ENCODE measurements at places on chromosomes 16 and 17.

- DNase-seq: no peak
Measured at GRCh38 chr16:2715519-2715918, 4.5 kb downstream of the PRSS27 start.

DNA sequence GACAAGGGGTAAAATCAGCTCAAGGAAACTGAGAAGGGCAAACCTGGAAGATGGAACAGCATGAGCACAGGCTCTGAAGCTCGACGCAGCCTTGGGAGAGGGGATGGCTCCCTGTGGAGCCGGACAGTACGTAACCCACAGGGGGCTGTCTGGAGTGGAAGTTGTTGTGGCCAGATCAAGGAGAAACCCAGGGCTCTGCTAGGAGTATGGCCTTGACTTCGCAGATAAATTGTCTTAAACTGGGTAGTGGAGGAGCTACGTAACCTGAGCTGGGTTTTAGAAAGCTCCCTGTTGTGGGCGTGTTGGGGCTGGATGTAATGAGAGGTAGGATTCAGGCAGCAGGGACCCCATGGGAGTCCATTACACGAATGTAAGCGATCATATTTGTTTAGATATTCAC, 25.5 kb upstream of the AXIN2 start:
- DNase-seq: no peak

DNA sequence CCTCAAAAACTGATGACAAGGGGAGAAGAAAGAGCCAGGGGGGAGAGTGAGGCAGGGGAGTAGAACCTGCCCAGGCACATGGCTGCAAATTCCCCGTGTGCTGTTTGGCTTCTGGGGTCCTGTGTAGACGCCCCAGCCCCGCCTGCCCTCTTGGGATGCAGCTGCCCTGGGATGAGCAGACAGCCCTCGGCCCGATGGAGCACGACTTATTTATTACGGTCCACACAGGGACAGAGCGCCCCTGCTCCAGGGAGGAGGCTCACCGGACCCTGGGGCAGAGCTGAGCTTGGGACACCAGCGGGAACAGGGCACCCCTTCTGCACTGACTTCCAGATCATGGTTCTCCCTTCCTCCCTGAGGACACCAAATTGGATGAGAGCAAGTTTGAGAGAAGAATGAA, 9.1 kb downstream of the LDHD start:
- DNase-seq: no peak

GRCh38 chr16:69890892-69891282, 60.2 kb upstream of the CLEC18A start:
- no peak for DNase-seq

GRCh38 chr17:69451416-69452394, 37.2 kb downstream of the MAP2K6 start:
- DNase-seq: no peak

DNA sequence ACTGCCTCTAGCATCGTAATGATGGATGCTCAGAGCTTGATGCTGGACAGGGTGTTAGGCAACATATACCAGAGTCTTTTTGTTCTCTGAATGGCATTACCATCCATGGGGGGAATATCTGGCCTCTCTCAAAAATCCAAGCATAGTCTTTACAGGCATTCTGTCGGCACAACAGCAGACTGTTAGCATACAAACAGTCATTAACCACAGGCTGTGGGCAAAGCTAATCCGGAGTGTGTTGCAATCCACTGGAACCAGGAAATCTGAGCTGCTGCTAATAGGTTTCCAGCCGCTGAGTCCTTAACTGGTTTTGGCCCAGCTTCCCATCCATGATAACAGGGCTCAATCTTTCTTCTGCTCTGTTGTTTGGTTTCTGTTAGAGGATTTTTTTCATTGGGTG, 371.9 kb downstream of the HS3ST3B1 start:
- no peak for DNase-seq

DNA sequence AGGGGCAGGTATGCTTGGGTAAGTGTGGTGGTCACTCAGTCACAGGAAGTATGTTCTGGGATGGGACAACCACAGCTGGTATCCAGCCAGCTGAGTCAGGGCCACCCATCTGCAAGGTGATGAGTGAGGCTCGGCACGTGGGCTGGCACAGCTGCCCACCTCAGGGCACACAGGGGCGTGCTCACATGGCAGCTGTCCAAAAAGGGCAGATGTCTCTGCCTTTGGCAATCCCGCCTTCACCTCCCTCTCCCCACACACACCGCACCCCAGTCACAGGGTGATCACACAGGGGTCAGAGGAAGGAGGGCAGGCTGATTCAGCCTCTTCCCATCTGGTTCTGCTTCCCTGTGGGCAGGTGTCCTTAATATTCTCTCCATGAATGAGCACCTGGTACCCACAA, 85.9 kb upstream of the TOB1 start:
- peak; percentile 24 for DNase-seq

GRCh38 chr17:49525831-49526741, 31.0 kb downstream of the NGFR start:
- DNase-seq: no peak

- no peak for DNase-seq
Measured at GRCh38 chr16:49411121-49411970, 37.7 kb downstream of the C16orf78 start.

DNA sequence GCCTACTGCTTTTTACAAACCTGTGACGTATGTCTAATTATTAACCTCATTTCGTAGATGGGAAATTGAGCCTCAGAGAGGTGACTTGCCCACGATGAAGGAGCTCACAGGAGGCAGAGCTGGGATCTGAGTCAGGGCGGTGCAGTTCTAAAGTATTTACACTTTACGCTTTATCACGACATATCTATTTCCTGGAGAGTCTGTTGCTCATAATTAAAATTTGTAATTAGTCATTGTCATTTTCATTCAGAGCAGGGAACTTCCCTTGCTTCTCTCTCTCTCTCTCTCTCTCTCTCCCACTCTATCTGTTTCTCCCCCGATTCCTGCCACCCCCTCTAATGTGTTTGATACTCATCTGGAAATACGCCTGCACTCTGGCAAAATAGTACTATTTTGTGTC, 5.9 kb downstream of the SLC5A11 start:
- no peak for DNase-seq

- no peak for DNase-seq
Measured at GRCh38 chr17:12296209-12296625, 275.5 kb downstream of the MAP2K4 start.

- peak; percentile 29 for DNase-seq
Measured at GRCh38 chr17:50426814-50427787, 1.1 kb downstream of the ACSF2 start.

- DNase-seq: no peak
Measured at GRCh38 chr17:68624381-68624780, 23.2 kb upstream of the FAM20A start.

GRCh38 chr17:80285237-80285920, 24.7 kb downstream of the RNF213 start:
- no peak for DNase-seq

DNA sequence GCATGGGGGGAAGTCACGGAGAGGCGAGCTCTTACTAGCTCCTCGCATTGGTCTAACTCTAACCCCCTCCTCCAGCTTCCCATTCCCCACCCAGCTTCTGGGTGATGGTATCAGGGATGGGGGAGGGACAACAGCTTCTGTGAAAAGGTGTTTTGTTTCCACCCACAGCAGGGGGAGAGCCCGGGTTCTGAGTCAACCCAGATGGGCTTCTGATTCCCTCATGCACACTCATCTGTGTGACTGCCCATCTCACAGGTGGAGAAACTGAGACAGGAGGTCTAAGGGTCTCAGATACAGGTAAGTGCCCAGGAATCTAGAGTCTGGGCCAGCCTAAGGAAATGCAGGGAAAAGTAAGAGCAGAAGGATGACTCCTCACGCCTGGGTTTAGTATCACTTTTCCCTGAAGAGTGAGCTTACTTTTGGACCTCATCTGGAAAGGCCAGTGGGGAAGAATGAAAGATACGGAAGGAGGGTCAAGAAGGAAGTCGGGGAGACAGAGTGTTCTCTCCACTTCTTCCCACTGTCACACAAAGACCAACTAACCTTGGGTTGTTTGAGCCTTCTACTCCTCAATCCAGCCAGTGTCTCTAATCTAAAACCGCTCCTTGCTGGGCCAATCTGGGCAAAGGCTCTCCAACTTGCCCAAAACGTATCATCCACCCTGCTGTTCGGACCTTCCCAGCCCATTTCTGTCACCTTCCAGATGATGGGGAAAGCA, 3.1 kb upstream of the TLCD2 start:
- DNase-seq: no peak

- DNase-seq: no peak
Measured at GRCh38 chr17:74055508-74056160, 147.8 kb upstream of the RPL38 start.

GRCh38 chr17:45841883-45842525, 2.7 kb upstream of the SPPL2C start:
- DNase-seq: no peak

DNA sequence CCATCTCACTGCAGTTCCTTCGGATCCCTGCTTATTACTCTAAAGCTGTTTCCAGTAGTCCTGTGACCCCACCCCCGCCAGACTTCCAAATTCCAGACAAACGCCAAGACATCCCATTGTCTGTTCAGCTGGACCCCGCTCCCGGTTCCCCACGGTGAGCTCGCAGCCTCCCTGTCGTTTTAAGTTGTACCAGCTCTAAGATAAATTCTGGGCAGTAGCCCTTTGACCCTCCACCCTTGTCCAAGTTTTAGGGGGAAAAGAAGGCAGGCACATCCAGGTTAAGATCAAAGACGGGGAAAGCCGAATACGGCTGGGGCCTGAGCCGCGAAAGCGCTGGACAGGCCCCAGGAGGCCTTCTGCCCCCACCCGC, 589 bp downstream of the ARL6IP1 start:
- DNase-seq: no peak

DNA sequence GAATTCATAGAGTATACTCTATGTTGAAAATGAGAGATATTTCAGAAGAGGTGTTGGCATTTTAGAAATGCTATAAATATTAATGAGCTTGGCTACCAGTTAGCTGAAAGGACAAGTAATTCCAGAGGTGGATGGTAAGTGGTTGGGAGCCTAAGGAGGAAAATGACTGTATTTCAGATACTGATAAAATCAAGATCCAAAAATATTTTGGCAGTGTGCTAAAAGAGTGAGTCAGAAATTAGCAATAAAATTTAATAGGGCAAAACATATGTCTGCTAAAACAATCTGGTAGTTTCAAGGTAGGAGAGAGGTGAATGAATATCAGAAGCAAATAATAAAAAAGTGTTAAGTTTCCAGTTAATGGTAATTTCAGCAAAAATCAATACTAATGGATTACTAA, 1287.9 kb downstream of the CDH8 start:
- DNase-seq: no peak

All from GF-D8 (cell line).